ENCODE measurements at places on chromosomes 6 and 20.

GRCh38 chr6:96532399-96532798, 10.8 kb downstream of the UFL1 start:
- no peak for DNase-seq

GRCh38 chr20:10640897-10641296, 32.9 kb downstream of the JAG1 start:
- DNase-seq = no peak

GRCh38 chr6:55576811-55577210, 2.2 kb downstream of the HMGCLL1 start:
- no peak for DNase-seq

DNA sequence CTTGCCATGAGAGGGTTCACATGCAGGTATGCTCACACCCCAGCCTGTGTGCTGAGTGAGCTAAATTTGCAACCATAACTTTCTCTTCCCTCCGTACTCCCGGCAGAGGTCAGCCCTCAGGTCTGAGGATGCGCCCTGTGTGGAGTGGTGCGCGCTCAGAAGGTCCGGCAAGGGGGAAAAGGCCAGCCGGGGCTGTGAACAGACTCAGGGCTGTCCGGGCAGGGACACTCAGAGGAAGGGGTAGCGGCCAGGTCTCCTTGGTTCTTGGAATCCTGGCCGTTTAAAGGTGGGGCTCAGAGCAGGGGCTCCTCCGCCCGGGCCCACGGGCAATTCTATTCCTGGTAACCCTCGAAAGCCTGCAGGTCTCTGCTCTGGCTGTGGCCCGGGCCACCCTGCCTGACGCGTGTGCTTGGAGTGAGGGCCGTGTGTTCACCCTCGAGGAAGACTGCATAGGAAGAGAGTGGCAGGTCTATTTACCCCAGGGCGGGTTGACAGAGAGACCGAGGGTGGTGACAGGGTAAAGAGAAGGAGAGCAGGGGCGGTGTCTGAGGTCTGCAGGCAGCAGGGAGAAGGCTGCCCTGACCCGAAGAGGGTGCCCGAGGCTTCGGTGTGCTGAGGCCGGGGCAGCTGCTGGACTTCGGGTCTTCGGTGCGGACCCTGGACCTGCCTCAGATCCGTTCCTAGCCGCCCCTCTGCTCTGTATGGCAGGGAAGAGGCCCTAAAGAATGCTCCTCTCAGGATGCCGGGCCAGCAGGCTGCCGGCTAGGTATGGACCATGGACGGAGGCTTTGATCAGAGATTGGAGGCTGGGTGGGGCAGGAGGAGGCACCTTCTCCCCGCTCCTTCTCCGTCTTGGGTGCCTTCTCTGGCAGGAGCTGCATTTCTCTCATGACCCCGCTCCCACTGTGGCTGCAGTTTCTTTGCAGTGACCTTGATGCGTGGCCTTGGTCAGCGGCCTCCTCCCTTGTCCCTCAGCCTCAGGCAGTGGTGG, 131.1 kb upstream of the ARMC2 start:
- DNase-seq = no peak

GRCh38 chr20:54218470-54218869, 10.6 kb downstream of the PFDN4 start:
- DNase-seq = no peak

GRCh38 chr6:25242567-25242966, 36.6 kb upstream of the CARMIL1 start:
- DNase-seq = no peak

GRCh38 chr20:8033151-8033841, 13.7 kb upstream of the TMX4 start:
- no peak for DNase-seq

DNA sequence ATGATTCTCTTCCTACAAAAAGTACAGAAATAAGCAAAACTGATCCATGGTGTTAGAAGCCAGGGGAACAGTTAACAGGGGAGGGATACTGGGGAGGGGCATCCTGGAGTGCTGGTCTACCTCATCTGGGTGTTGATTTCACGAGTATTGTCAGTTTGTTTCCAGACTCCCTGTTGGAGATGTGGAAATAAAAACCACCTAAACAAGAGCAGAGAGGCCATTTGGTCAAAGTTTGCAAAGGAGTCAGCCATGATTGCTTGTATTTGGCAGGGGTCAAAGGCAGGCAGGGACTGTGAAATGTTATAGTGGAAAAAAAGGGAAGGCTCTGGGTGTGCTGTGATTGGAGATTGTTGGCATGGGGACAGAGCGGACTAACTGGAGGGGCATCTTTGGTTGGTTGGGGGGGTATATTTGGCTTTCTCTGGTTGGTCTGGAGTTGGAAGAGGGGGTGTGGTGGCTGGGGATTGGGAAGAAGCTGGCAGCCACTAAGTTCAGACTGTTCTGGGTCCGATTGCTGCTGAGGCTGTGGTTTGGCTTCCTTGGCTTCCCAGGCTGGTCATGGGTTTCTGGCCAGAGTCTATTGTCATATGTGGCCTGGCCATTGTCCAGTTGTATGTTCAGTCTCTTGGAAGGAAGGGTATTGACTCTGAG, 14.9 kb upstream of the PANK2 start:
- no peak for DNase-seq
